ENCODE measurements at places on chromosomes 3 and 15. TPM values are rescaled to one million over a fixed set of nuclear protein-coding genes. Genes with fewer than 3 reads are reported as not detected.
A peak's percentile ranks its signal among the peaks of the same experiment; 100 is the strongest.

CAPN3 gene
- 19.2 TPM for total RNA-seq

GOLGA8Q gene
- 1.8 TPM for total RNA-seq

GPD1L gene
- total RNA-seq: 41.8 TPM

WDR72 gene
- total RNA-seq: 0.10 TPM

SAMMSON gene
- total RNA-seq: 0.40 TPM

GRM7 gene
- 37.0 TPM for total RNA-seq

SI gene
- 0.10 TPM for total RNA-seq

XYLB gene
- 7.5 TPM for total RNA-seq

CDHR4 gene
- total RNA-seq: 0.10 TPM

CNTN3 gene
- total RNA-seq: 28.5 TPM

ADAMTS9 gene
- 74.5 TPM for total RNA-seq

CTXN2 gene
- 0.77 TPM for total RNA-seq

DNA sequence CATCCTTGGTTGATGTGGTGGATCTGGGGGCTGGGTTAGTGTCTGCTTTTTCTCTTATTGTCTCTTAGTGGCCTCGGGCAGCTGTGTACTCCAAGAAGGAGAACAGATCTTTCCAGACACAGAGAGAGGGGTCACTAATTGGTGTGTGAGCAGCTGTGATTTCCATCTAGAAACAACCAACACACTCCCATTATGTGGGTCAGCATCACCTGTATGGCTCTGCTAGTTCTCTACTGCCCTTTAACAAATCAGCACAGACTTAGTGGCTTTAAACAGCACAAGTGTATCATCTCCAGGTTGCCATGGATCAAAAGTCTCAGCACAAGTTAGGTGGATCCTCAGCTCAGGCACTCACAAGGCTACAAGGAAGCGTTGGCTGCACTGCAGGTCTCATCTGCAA, 156.8 kb downstream of the LRTM1 start:
- no peak for DNase-seq

DNA sequence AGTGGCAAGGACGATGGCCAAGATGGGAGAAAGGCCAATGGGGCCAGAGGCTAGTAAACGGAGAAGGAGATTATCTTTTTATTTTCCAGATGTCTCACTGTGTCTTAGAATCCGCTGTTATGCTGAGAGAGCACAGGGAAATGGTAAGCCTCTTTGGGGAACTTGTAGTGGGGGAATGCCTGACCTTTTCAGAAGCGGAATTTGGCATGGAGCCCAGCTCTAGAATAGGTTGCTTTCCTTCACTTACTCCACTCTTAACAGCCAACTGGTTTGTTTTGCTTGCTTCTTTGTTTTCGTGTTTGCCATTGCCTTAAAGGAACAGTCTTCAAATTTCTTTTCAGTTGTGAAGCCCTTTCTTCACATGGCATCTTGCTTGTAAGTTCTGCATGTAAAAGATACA, 316.2 kb upstream of the THRB start:
- DNase-seq: no peak

GRCh38 chr3:32493437-32494414, 8.9 kb downstream of the CMTM6 start:
- DNase-seq: no peak

GRCh38 chr15:78067328-78068228, 9.9 kb downstream of the TBC1D2B start:
- DNase-seq: no peak

DNA sequence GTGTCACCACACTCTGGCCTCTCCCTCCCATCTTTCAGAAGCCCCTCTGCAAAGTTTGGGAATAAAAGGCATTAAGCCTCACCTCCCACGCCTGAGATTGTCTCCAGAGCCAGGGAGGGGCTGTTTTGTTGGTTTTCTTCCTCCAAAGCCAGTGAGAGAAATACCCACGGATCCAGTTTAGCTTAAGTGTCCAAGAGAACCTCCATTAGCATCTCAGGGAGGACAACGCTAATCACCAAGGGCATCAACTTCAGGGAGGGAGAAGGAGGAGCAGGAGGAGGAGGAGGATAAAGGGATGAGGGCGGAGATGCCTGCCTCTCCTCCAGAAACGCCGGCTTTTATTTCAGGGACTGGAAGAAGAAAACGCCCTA, 101.6 kb downstream of the SRGAP3 start:
- DNase-seq: no peak

GRCh38 chr15:56832125-56832524, 86.3 kb upstream of the TCF12 start:
- DNase-seq: peak; percentile 58

GRCh38 chr3:151537726-151538125, 76.9 kb upstream of the IGSF10 start:
- DNase-seq: no peak

DNA sequence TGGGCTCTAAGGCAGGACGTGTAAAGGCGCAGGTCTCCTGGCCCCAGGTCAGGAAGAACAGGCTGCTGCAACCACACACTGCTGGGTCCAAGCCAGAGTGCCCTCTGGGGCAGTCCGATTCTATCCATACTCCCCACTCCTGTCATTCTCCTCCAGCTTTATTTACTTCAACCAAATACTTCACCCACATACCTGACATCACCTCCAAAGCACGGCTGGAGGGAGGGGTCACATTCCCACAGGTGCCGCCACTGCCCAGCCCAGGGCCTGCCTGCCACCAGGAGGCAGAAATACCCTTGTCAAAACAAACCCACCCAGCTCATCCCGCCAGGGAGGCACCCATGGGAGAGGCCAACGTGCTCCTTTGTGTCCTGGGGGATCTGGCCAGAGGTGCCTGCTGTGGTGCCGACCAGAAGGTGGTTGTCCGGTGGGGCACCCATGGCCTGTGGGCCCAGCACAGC, 100.4 kb downstream of the DAPK2 start:
- no peak for DNase-seq

Measured in spinal cord (tissue), 10 donors.